HS-5 (cell line): ENCODE measurements at places on chromosomes 3 and 15.

DNA sequence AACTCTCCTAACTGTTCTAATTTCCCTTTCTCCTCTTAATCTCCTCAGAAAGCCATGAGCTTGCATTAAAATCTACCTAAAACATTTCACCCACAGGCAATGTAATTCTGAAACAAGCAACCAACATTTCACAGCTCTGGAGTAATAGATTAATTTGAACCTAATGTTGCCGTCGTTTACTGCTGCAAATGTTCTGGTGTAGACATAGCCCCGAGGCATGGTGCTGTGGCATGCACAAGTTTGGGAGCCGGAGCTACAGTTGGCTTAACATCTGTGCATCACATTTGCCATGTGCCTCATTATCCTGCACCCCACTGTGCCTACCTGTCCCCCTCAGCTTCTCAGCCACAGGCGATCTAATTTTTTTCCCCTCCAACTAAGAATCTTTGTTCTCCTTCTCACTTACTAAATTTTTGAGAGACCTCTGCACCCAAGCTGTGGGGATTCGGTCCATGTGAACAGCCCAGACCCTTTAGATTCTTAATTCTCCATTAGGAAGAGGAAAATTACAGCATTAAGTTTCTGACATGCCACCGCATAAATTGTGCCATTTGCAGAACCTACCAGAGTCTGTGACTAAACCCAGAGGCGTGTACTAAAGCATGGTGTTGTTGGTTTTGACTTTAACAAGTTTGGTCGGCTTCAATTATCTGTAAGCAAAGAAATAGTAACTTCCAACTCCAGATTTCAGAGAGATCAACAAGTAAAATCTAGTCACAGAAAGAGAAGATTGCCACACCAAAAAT, 419.2 kb downstream of the MECOM start:
- DNase-seq, result no peak

DNA sequence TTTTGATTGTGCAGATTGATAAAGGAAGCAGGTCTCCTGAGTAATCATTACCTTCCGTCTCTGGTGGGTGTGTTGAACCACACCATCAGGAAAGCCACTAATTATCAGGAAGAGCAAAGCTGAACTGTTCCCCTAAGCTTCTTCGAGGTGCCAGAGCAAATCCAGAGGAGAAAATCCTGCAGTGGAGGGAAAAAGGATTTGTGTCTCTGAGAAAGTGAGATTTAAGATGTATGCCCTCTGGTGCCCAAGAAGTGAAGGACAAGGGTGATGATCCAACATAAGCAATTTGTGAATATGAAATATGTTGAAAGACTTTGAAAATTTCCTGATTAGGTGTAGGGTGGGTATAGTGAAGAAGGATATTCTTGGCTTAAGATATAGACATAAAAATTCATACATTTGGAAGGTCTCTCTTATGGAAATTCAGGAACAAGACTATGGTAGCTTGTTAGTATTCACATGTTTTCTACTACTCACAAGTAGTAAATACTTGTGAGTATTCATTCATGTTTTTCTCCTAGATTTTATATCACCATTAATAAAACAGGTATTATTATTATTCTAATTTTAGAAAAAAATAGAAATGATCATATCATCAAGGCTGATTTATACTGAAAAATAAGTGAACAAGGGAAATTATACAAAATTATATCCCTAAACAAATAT, 34.8 kb downstream of the COMMD2 start:
- peak; percentile 54 for DNase-seq

GRCh38 chr3:193980326-193980725, 155.6 kb upstream of the HES1 start:
- no peak for DNase-seq

- DNase-seq, result no peak
Measured at GRCh38 chr15:96747291-96747690, 416.8 kb downstream of the NR2F2 start.

DNA sequence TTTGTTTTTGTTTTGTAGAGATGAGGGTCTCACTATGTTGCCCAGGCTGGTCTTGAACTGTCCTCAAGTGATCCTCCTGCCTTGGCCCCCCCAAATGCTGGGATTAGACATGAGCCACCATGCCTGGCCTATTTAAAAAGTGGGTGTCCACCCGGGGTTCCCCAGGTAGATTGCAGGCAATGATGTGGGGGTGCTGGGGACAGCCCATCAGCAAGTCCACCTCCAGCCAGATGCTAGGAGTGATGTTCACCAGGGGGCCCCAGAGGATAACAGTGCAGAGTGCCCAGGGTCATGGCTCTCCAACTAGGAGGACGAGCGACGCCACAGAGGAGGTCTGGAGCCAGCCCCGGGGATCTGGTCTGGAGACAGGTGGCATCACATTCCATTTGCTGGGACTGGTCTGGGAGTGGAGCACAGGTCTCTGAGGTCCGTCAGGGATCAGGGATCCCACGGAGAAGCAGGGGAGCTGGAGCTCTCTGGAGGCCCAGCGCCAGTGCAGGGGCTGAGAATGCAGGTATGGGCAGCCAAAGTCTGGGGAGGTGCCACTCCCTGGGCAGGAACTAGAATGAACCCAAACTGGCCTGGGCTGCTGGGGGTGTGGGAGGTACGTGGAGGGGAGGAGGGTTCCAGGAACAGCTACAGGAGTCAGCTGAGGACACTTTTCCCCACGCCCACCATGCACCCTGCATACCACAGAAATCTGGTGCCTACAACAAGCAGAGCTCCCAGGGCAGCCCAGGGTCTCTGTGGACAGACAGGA, 51.2 kb upstream of the PCSK6 start:
- no peak for DNase-seq

GRCh38 chr3:13148126-13148525, 74.9 kb upstream of the IQSEC1 start:
- no peak for DNase-seq

DNA sequence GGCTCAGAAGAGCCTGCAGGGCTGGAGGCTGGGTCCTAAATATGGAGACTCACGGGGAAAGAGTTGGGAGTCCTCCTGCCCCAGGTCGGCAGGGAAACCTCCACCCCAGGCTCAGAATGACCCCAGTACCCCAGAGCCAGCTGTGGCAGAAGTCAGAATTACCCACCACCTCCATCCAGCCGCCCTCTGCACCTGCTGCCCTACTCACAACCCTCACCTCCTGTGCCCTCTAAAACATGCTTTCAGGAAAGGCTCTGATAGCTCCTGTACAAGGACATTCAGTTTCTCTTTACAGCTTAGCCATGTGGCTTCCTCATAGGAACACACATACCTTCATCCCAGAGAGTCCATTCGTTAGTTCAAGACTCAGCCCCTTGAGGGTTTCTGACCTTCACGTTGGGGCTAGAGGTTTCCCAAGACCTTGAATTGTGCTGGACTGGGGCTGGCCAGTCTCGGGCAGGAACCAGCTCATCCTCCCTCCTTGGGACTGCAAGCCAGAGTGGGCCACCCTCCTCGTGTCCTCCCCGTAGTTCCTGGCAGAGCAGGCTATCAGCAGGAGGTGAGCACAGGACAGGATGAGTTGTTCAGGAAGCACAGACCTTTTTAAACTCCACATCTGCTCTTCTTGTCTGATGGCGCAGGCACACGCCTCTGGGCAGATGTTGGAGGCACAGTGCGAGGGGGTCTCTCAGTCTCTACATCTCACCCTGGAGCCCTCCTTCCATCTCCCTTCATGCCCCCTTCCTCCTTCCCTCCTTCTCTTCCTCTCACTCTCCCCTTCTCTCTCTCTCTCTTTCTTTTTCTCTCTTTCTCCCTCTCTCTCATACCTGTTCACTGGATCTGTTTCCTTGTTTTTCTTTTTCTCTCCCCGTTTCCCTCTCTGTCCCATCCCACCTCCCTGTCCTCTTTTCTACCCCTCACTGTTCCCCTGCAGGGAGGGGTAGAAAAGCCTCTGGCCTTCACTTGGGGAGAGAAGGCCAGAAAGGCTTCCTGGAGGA, 55.9 kb upstream of the NR2C2 start:
- no peak for DNase-seq

GRCh38 chr3:113825090-113825489, 13.5 kb upstream of the GRAMD1C start:
- DNase-seq, result no peak

- DNase-seq, result no peak
Measured at GRCh38 chr3:115270849-115271248, 123.8 kb upstream of the ZBTB20 start.

DNA sequence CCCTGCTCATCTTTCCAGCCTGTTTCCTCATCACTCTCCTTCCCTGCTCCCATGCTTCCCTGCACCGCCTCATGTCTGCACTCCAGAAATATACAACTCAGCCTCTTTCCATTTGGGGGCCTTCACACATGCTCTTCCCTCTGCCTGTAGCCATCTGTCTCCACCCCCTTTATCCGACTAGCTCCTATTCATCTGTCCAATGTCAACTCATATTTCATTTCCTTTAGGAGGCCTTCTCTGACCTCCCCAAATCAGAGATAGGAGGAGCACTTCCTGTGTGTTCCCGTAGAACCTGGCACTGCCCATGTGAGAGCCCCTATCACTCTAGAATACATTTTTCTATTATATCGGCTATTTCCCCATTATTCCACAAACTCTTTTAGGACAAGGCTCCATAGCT, 10.6 kb downstream of the ATP8B4 start:
- no peak for DNase-seq

GRCh38 chr3:193509103-193509965, 45.4 kb downstream of the ATP13A4 start:
- no peak for DNase-seq

DNA sequence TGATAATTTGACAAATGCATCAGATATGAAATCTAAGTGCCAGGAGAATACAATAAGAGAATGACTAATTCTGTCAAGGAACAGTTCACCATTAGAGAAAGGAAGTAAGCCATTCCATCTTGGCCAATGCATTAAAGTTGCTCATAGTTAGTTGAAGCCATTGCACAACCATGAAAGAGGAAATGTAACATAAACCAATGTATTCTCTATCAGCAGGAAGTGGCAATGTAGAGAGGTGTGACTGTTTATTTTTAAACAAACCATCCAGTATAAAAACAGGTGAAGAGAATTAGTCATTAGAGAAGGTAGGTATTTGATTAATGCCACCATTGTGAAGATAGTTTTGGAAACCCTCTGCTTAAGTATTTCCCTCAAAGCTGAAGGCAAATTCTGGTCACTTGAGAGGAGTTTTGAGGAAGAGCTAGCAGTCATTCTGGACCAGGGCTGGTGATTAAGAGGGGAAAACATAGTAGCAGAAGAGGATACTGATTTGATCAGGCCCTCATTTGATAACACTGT, 10.7 kb upstream of the ANXA2 start:
- DNase-seq, result peak; percentile 88

DNA sequence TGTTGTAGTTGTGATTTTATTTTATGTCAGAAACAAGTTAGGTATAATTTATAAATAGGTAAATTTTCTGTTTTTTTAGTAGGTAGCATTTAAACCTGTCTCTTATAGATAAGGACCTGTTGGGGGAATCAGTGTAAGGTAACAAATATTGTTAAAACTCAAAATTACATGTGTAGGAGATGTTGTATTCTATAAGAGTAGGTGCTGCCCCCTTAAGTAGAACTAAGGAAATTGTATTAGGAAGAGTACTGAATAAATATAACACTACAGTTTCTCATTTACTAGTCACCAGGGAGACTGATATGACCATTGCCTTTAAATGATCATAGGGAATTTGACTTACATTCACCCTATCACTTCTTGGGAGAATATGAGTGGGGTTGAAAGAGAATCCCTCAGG, 31.2 kb downstream of the SLC25A36 start:
- DNase-seq, result no peak

DNA sequence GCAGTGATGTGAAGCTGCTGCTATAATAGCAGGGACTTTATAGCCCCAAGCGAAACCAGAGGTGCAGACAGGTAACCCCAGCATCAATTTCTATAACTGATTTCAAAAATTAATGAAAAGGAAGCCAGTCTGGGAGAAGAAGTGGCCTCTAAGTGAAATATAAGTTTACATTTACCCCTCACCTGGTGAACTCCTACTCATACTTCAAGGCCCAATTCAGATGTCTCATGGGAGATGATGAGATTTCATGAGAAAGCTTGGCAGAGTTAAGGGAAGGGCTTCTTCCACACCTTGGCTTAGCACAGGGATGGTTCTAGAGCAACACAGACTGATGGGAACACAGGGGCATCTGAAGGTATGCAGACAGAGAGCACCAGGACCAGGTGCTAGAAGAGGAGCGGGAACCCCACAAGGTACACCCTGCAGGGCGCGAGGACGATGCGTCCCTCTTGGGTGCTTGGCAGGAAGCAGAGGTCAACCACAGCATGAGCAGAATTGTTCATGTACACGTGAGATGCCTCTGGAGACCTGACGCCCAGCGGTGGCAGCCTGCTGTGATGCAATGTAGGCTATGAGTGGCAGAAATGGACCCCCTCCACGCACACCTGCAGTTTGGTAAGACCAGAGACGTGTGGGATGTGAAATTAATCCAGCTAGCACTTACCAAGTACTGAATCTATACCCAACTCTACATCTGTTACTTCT, 102.9 kb downstream of the SRGAP3 start:
- no peak for DNase-seq

DNA sequence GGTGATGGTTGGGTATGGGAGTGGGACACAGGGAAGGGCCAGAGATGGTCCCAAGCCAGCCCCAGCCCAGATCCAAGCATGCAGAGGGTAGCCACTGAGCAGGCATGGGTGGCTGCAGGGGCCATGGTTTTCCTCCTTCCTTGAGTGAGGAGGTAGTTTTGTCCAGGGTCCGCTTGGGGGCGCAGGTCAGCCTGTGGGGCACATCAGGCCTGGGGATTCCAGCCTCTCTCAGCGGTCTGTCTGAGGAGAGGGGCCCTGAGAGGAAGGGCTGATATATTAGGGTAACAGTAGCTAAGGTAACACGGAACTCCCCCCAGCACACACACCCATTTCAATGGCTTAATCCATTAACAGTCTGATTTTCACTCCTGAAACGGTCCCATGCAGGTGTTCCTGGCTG, 22.7 kb upstream of the LCTL start:
- DNase-seq, result no peak

GRCh38 chr15:47443839-47444238, 273.5 kb upstream of the SEMA6D start:
- no peak for DNase-seq

DNA sequence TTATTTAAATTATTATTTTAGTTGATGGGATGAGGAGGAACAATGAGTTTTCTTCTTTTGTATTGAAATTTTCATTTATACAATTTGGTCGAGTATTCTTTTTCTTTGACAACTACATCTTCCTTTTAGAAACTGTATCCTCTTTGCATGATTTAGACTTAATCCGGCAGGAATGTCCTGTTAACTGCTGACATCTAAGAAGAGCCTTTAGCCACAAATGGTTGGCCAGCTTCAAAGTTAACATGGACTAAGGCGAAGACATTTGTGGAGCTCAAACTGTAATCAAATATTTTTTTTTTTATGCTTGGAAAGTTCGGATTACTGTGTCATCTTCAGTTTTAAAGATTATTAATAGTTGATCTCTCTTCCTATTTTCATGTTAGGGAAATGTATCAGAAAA, 43.2 kb downstream of the RIOX2 start:
- no peak for DNase-seq
